ENCODE measurements at places on chromosomes 3 and 15. TPM values are rescaled to one million over a fixed set of nuclear protein-coding genes. Genes with fewer than 3 reads are reported as not detected.

ACTR8 gene
- 48.3 TPM for total RNA-seq

TBL1XR1 gene
- 193 TPM for total RNA-seq

CMTM8 gene
- total RNA-seq = 1.0 TPM

PDCD10 gene
- total RNA-seq = 88.1 TPM

CLEC3B gene
- total RNA-seq = 101 TPM

KLHDC8B gene
- total RNA-seq = 61.6 TPM

Data from spinal cord (tissue), 10 donors.